ENCODE measurements at places on chromosomes 5 and 9. TPM values are rescaled to one million over a fixed set of nuclear protein-coding genes. Genes with fewer than 3 reads are reported as not detected.

LCN15 gene
- total RNA-seq = not detected

DMRTA1 gene
- total RNA-seq = 2.1 TPM

GZMA gene
- total RNA-seq = 1.1 TPM

RASGEF1C gene
- total RNA-seq = 4.2 TPM

ANKRD18B gene
- not detected for total RNA-seq

TUSC1 gene
- total RNA-seq = 19.4 TPM

GBGT1 gene
- total RNA-seq = 20.5 TPM

SLC46A2 gene
- total RNA-seq = not detected

RAB3C gene
- 17.6 TPM for total RNA-seq

OR13C5 gene
- not detected for total RNA-seq

PCDHB6 gene
- 1.4 TPM for total RNA-seq

CCNB1 gene
- total RNA-seq = 2.3 TPM

SNX2 gene
- 50.2 TPM for total RNA-seq
